ENCODE measurements at places on chromosomes 12 and 14. TPM values are rescaled to one million over a fixed set of nuclear protein-coding genes. Genes with fewer than 3 reads are reported as not detected.

DNA sequence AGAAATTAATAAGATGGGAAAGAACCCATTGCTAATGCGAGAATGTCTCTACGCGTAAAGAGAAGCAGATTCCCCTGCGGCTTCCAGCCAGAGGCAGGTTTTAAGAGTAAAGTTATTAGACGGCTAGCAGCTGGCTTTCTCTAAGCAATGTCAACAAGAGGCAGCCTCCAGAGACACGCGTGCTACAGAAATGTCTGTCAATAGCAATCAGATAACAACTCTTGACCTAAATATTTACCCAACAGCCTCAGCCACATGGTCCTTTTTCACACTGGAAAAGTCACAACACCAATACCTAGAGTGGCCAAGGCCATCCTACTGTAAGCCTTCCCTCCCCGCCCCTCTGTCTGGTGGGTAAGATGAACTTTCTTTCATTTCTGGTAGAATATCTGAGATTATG, 146.0 kb upstream of the SFSWAP start:
- DNase-seq, result no peak

GRCh38 chr12:99200711-99201384, 446.7 kb upstream of the GARIN6 start:
- no peak for DNase-seq

- DNase-seq, result no peak
Measured at GRCh38 chr12:66629138-66629870, 49.6 kb downstream of the GRIP1 start.

RHOJ gene
- not detected for total RNA-seq

DNA sequence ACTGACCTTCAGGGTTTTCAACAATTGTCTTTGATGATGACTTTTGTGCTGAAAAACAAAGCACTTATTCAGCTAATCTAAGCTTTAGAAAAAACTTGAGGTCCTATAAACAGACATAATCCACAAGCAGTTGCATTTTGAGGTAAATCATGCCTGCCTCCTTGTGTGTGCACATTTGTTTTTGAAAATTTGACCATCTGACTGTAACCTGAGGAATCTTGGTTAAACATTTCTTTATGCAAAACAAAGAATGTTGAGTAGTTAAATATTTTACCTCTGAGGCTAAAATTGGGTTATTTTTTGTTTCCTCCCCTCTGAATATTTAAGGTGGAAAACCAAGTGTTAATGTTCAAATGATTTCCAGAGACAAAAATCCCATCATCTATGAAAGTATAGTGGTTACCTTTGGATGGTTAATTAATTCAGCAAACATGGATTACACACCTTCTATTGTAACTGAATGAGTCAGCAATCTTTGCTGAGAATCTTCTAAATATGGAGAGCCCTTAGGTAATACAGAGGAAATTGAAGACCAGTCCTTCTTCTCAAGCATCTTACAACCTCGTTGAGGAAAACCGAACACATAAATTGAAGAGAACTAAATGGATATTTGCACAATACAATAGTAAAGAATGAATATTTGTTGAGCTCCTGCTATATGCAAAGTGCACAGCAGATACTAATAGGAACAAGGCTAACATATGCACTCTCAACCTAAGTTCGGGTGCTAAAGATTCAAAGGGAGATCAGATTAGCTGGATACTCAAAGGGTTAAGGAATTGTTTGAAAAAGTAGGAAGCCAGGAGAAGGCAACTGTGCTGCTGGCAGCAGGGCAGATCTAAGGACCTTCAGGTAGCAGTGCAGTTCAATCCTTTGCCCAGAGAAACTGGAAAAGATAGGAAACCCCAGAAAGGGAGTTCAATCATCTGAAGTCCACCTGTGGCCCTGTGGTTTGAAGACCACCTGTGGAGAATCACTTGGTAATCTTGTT, 115.2 kb downstream of the BMP4 start:
- no peak for DNase-seq

DNA sequence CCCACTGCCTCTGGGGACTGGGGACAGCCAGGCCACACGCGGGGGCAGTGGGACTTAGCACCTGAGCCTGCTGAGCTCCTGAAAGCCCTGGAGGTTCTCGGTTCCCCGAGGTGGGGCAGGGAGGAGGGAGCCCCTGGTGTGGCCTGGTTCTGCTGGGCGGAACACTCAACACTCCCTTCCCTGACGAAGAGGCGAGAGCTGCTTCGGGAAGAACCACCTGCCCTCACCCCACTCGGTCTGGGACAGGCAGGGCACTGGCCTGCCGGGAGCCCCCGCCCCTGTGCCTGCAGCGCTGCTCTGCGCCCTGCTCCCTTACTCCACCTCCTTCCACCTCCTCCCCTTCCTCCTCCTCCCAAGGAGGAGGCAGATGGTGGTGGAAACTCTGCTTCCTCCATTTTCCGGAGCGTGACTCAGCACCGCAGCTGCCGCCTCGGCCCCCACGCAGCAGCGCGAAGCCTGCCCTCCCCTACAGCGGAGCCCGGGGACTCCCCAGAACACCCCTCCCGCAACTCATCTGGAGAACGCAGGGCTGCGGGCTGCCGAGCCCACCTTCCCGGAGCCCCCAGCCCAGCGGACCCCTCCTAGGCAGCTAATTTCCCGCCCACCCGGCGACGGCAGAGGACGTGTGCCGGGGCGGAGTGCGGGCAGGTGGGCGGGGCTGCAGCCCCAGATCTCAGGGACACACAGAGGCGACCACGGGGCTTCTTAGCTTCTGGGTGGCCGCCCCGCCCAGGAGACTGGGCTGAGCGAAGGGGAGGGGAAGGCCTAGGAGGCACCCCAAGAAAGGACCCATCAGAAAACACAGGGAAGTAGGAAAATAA, 11.7 kb upstream of the INF2 start:
- peak; percentile 88 for DNase-seq

PTPN6 gene
- total RNA-seq, result 335 TPM

GRCh38 chr12:116693286-116694227, 44.3 kb downstream of the SPRING1 start:
- DNase-seq, result no peak

RNU6-8 gene
- total RNA-seq, result not detected

KLRC1 gene
- 0.21 TPM for total RNA-seq

DNA sequence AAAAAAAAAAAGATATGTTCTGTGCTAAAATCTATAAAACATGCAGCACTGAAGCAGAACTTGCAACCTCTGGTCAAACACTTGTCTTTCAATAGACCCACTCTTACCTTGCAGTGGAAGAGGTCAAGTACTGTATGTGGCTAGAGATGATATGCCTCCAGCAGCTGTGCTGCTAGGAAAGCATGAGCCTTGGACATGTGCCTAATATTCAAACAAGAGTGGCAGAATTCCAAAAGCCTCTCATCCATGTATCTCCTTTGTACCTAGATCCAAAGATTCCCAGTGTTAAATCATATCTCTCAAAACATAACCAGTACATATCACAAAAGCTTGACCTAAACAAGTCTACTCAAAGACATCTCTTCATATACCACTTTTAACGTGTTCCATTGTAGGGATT, 105.0 kb upstream of the CPNE8 start:
- no peak for DNase-seq

SVOP gene
- not detected for total RNA-seq

- DNase-seq, result no peak
Measured at GRCh38 chr12:46389031-46389616, 16.6 kb upstream of the SLC38A2 start.

GRCh38 chr14:20482382-20482781, 13.2 kb downstream of the PNP start:
- no peak for DNase-seq

- no peak for DNase-seq
Measured at GRCh38 chr12:90305379-90305778, 596.7 kb upstream of the ATP2B1 start.

RARG gene
- 21.6 TPM for total RNA-seq

- DNase-seq, result no peak
Measured at GRCh38 chr14:68580671-68581070, 212.2 kb downstream of the ZFP36L1 start.

DNA sequence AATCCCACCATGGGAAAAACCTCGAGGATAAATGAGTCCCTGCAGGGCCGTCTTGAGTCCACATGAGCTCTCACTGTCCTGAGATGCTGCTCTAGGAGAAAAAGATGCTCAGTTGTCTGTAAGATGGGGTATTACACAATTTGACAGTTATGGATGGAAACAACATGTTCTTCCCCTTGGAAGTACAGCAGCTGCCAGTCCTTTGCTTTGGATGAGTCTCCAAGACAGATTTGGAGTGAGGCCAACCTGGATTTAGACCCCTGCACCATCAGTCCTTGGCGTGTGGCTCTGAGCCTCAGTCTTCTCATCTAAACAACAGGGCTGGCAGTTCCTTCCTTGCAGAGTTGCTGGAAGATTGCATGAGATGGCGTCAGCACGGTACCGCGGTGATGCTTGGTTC, 309.1 kb upstream of the FKBP4 start:
- DNase-seq, result no peak

BATF gene
- total RNA-seq, result 165 TPM

- peak; percentile 12 for DNase-seq
Measured at GRCh38 chr12:64877363-64878004, 53.0 kb downstream of the TBC1D30 start.

- no peak for DNase-seq
Measured at GRCh38 chr14:106787626-106788025, 1261.2 kb downstream of the TMEM121 start.

- no peak for DNase-seq
Measured at GRCh38 chr12:113428482-113428881, 6.3 kb downstream of the SDSL start.

CHST11 gene
- 33.6 TPM for total RNA-seq

GRCh38 chr14:33799705-33800570, 150.9 kb downstream of the EGLN3 start:
- no peak for DNase-seq

GRCh38 chr12:75917083-75917482, 114.5 kb downstream of the PHLDA1 start:
- no peak for DNase-seq

DNA sequence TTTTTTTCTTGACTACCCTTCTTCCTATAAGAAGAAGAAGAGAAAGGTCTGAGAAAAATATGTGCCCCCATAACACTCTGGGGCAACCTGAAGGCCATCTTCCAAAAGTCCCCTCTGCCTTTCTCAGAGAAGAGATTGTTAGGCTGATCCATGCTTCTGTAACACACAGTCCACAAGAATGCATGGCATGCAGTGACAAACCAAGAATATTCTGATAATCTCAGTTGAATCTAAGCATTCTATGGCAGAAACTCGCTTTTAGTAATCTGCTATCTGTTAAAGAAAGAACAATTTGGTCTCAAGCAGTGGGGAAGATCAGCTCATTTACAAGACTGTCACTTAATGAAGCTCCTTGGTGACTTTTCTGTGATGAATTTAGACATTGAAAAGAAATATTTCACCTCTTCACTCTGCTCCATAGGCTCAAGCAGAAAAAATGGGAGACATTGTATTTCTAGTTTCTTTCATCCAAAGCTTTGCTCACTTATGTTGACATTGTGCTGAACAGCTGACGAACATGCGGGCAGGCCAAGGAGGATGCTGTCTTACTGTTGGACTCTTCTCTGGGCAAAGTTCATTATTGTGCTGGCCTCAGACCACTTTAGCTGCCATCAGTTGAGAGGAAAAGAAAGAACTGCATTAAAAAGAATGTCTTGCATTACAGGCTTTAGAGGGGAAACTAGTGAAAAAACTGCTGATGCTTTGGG, 957.1 kb downstream of the DIO2 start:
- DNase-seq, result no peak

- peak; percentile 49 for DNase-seq
Measured at GRCh38 chr12:122023339-122024131, 1.9 kb downstream of the BCL7A start.

KIF26A gene
- 0.21 TPM for total RNA-seq

SCN8A gene
- total RNA-seq, result 1.0 TPM

DNA sequence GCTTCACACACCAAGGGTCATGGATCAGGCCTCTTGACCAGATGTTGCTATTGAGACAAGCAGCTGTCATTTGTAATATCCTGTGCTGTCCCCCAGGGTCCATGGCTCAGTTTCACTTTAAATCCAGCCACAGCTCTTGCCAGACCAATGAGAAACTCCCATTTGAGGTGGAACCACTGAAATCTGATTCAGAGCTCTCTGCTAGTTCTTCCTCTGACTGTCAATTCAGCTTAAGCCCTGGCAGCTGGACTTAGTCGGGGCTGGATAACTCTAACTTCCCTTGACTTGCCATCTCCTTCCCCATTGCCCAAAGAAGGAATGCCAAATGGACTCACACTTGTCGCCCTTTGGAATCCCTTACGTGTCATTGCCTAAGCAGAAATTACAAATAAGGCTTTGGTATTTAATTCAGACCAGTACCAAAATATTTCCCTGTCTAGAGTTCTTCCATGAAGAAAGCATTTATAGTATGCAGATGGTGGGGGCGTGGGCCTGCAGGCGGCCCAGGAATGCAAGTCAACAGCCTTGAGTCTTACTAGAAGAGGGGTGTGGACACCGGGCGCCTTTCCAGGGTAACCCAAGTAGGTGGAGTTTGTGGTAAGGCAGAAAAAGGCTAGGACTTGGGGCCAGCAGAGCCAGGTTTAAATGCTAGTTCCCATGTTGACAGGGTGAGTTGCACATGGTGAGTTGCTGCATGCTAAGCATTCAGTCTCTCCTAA, 96.9 kb upstream of the TMPO start:
- DNase-seq, result no peak

DNA sequence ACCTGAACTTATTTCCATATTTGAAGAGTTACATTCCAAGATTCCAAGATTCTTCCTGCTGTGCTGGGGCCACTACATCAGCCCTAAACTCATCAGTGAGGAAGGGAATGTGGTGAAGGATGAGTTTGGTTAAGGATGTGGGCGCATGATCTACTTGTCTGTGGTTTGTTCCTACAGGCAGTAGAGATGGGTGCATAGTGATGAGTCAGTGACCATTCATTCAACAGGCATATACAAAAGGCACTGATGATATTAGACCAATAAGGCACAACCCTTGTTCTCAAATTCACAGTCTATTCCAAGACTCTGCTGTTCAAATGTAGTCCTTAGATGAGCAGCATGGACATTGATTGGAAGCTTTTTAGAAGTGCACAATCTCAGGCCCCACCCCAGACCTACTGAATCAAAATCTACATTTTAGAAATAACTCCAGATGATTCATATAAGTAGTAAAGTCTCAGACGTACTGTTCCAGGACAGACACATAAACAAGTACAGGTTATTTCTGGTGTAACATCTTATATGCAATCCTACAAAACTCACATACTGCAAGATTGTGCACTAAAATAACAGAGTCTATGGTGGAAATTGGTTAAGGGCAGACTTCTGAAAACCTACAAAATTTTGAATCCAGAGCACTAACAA, 47.7 kb upstream of the MAP3K9 start:
- DNase-seq, result peak; percentile 47

DNA sequence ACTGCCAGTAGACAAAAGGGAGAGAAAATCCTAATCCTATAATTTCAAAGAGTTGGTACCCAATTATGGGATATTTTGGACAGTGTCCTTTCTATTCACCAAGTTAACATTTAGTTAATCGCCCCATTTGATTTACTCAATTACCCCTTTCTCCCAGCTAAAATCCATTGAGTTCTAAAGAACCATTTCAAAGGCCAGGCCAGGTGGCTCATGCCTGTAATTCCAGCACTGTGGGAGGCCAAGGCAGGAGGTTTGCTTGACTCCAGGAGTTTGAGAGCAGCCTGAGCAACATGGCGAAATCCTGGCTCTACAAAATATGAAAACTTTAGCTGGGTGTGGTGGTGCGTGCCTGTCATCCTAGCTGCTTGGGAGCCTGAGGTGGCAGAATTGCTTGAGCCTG, 5.5 kb upstream of the GPR19 start:
- DNase-seq, result no peak

FKBP11 gene
- total RNA-seq, result 56.8 TPM
